ENCODE measurements at places on chromosomes 16 and 17. TPM values are rescaled to one million over a fixed set of nuclear protein-coding genes. Genes with fewer than 3 reads are reported as not detected.

The TBC1D3I gene
- not detected for total RNA-seq

The MAPT gene
- total RNA-seq, result 4.4 TPM

The SSTR5 gene
- total RNA-seq, result not detected

The NXPH3 gene
- 57.1 TPM for total RNA-seq

The ABCA10 gene
- total RNA-seq, result 11.2 TPM

The KRTAP1-5 gene
- total RNA-seq, result not detected

The PLCG2 gene
- total RNA-seq, result 24.5 TPM

The KRTAP1-3 gene
- not detected for total RNA-seq

The ZNF319 gene
- total RNA-seq, result 7.1 TPM

The NMRAL1 gene
- total RNA-seq, result 18.8 TPM

The RBFOX1 gene
- not detected for total RNA-seq

The C1QTNF8 gene
- not detected for total RNA-seq

- no peak for DNase-seq
Observed at GRCh38 chr17:59289981-59290301, 41.5 kb upstream of the YPEL2 start.

- no peak for DNase-seq
Observed at GRCh38 chr16:82175627-82176026, 5.6 kb upstream of the MPHOSPH6 start.

DNA sequence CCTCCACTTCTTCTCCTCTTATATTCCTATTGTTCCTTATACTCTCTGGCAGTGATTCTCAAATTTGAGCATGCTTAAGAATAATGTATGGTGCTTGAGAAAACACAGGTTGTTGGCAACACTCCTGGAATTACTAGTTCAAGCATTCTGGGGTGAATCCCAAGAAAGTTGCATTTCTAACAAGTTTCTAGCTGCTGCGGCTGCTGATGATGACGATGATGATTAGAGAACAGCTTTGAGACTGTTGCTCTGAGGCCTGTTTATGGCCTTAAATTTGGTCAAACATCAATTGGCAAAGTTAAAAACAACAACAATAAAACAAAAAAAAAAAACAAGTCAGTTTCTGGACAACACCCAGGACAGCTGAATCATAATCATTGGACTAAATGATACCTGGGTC lies 961.9 kb downstream of the CDH11 start:
- DNase-seq, result no peak

GRCh38 chr16:57245472-57246113 lies 534 bp downstream of the ARL2BP start:
- no peak for DNase-seq

DNA sequence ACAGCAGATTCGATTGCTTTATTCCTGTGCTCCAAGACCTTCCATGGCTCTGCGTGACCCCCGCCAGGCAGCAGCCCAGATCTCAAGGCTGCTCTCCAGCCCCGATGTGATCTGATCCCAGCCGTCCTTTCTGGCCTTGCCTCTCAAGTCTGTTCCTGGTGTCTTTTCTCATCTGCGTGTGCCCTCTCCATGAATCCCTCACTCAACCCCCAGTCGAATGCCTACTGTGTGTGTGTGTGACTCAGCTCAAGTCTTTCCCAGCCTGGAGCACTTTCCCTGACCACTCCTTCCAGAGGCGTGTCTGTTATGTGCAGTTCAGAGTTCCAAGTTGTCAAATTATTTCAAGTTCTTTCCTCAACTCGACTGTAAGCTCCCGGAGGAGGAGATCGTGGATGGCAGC lies 64.0 kb downstream of the MRM1 start:
- DNase-seq, result no peak

DNA sequence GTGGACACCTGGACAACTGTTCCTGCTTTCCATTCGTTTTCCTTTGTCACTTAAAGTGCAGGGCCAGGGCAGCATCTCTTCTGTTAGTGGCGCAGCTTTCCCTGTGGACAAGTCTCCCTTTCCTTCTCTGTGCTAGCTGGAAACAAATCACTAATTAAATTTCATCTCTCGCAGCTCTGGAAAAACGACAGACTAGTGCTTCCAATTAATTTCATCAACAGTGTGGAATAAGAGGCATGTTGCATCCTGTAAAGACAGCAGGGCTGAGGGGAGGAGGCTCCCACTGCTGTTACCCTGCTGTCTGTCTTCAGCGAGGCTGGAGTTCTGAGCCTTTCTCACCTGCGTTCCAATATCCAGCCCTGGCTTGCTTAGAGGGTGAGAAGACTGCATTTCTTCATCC lies 352.1 kb upstream of the HSBP1 start:
- DNase-seq, result no peak

- no peak for DNase-seq
Observed at GRCh38 chr17:1007310-1008007, 10.5 kb downstream of the TIMM22 start.

DNA sequence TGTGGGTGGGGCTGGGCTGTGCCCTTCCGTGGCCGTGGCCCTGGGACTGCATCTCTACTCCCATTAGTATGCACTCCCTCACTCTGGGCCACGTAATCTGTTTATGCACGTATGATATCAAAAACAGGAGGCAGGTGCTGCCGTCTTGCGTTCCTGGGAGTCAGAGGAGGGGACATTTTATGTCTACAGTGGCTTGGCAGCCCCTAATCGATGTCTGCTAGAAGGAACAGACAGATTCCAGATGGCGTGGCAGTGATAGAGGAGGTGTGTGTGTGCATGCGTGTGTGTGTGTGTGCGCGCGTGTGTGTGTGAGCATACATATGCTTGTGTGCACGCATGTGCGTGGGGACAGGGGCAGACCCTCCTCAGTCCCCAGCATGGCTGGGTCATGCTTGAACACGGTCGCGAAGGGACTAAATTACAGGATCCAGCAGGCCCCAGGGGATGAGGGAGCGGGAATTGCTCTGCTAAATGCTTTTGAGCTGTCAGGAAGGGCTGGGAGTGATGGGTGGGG lies 44.7 kb downstream of the SREBF1 start:
- no peak for DNase-seq

GRCh38 chr17:55549140-55549539 lies 37.9 kb upstream of the SMIM36 start:
- DNase-seq, result no peak

- no peak for DNase-seq
Observed at GRCh38 chr17:6789146-6789545, 13.1 kb downstream of the FBXO39 start.

GRCh38 chr16:68478526-68479250 lies 30.4 kb upstream of the SMPD3 start:
- DNase-seq, result no peak

DNA sequence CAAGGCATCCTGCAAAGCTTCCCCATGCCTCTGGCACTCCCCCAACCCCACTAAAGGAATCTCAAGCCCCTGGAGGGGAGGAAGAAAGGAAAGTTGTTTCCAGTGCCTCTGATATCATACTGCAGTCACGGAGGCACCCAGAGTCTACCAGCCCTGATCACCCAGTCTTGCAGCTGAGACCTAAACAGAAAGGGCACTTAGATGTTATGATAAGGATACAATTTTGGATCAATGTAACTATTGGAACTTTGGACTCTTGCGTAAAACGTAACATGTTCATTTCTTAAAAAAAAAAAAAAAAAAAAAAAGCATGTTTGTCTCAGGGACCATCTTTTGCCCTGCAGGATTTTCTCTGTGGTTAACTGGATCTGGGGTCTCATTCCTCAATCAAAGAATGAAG lies 52.4 kb upstream of the COX10 start:
- no peak for DNase-seq

DNA sequence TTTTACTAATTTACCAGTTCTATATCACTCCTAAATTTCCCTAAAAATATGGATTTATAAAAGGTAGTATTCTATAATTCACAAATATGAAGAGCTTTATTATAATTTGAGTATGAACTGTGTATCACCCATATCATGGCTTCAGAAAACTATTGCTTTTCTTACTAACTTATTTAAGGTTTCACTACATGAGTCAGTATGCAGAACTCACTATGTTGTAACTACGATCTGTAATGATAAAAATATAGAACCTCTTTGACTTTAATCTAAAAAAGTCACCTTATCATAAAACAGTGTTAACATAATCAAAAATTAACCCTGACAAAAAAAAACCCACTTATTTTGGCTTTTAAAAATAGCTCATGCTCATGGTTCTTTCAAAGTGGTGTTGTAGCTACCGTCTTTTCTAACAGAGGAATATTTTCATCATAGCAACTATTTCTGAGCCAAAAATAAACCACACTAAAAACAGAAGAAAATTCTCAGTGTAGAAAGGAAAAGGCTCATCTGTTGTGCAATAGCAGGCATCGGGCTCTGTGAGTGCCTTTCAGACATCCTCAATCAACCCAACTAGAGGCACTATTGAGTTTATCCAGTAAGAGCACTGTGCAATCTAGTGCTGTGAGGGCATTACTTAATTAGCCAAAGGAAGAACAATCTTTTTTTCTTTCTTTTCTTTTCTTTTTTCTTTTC lies 42.1 kb downstream of the ITGAM start:
- no peak for DNase-seq

- no peak for DNase-seq
Observed at GRCh38 chr17:64084086-64084939, 45.6 kb downstream of the ERN1 start.

DNA sequence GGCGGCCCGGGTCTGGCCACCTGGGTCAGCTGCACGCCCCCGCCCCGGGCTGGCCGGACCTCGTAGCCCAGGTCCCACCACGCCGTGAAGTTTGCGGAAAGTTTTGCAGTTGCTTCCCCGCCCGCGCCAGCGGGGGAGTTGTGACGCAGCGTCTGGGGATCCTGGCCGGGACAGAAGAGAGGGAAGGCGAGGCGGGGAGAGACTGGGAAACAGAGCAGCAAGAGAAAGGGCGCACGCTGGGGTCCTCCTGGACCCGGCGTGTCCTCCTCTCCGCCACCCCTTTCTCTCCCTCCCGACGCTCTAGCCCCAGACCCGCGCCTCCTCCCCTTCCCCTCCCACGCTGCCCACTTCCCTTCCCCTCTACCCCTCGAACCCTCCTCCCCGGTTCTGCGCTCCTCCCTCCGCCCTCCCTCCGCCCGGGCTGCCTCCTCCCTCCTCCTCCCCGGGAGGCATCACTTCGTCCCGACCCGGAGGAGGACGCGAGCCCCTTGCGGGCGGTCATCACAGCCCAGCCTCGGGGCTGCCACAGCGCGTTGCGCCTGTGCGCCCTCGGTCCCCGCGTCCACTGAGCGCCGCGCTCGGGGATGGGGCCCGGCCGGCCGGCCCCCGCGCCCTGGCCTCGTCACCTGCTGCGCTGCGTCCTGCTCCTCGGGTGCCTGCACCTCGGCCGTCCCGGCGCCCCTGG lies at the start of gene MRC2:
Gene MRC2 (plus strand): TSS at position 452 of the 685 bp plus-strand sequence. CDS start 133 bp downstream, at position 585.
- DNase-seq, result peak; percentile 95

- DNase-seq, result peak; percentile 65
Observed at GRCh38 chr17:42697108-42697811, 14.9 kb downstream of the CNTNAP1 start.

- no peak for DNase-seq
Observed at GRCh38 chr17:21001813-21002221, 41.0 kb downstream of the USP22 start.

DNA sequence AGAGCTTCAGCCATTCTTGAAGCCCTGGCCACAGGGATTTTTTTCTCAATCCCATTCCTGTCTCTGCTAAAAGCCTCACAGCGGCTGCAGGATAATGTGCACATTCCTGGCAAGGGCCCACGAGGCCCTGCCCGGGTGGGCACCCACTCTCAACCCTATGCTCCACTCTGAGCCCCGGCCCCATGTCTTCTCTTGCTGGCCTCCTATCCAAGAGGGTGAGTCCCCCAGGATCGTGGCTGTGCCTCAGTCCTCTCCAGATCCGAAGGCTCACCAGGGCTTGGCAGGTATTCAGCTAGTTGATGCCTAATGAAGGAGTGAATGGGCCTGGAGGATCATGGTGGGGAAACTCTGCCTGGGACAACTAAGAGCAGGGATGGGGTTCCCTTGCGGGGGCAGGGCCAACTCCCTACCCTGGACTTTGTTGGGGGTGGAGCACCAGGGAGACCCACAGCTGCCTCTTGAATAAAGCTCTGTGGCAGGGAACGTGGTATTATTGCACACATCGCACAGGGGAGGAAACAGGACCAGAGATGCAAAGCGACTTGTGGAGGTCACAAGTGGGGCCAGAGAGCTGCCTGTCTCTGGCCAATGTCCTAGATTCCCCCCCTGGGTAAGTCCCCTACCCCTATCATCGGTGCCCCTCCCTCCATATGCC lies 5.4 kb downstream of the ARHGAP27 start:
- DNase-seq, result no peak

DNA sequence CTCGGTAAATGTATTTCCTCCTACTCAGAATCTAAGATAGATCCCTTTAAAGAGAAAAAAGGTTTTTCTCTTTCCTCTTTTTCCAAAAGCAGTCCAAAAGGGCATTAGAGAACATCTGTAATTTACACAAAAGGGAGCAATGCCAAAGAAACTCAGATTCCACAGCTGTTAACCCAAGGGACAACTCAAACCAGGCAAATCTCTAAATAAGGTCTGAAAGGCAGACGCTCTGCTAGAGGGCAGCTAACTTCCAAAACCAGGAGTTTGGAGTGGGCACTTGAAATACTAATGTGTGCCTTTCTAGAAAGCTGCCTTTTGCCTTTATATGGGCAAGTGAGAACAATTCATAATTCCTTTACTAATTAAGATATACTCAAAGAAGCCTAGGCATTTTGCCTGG lies 435.7 kb downstream of the ZFHX3 start:
- no peak for DNase-seq

Data from posterior vena cava (tissue), 2 donors.